Fibroblast of lung (primary cell): ENCODE measurements at places on chromosomes 16 and 17. TPM values are rescaled to one million over a fixed set of nuclear protein-coding genes. Genes with fewer than 3 reads are reported as not detected.

Gene ABCC11
- under 0.01 and 0.17 TPM in 2 replicates for total RNA-seq

Gene RPGRIP1L
- 6.9 and 7.4 TPM in 2 replicates for total RNA-seq

Gene TP53TG3B
- not detected in 2 replicates for total RNA-seq

Gene TPPP3
- total RNA-seq: 1.5 and 3.8 TPM in 2 replicates

Gene G6PC1
- total RNA-seq: not detected in 2 replicates

Gene ST6GALNAC2
- 0.83 and 1.0 TPM in 2 replicates for total RNA-seq

Gene TSPOAP1
- total RNA-seq: 4.0 and 4.9 TPM in 2 replicates

Gene ADAM11
- 0.51 and 0.66 TPM in 2 replicates for total RNA-seq

Gene ORMDL3
- 48.1 and 51.9 TPM in 2 replicates for total RNA-seq
